Osteoblast (primary cell): ENCODE measurements at places on chromosomes 3 and 15. TPM values are rescaled to one million over a fixed set of nuclear protein-coding genes. Genes with fewer than 3 reads are reported as not detected.

GRCh38 chr3:2623436-2623835 is 486.7 kb downstream of the IL5RA start:
- H3K36me3 ChIP-seq: no peaks in the 10 kb centered on the region
- H3K27me3 ChIP-seq: no peaks in the 10 kb centered on the region
- no peak overlapping the region for H3K27ac ChIP-seq
- DNase-seq: no peak

GRCh38 chr15:74995779-74996765 is 709 bp downstream of the SCAMP5 start:
- no peak overlapping the region for H3K27ac ChIP-seq
- H3K36me3 ChIP-seq: no peaks in the 10 kb centered on the region
- H3K27me3 ChIP-seq: peaks cover 26% of the 10 kb centered on the region
- peak; percentile 62 for DNase-seq
- H3K4me3 ChIP-seq: peak overlapping the region; percentile 73

PRR20G gene
- not detected in 2 replicates for total RNA-seq

MUSTN1 gene
- 1.4 TPM in 1 of 2 replicates, not detected in the other for total RNA-seq

AGTR1 gene
- total RNA-seq: 10.5 and 13.3 TPM in 2 replicates
